ENCODE measurements at places on chromosomes 7 and 10.

GRCh38 chr7:44289341-44290251, 35.8 kb downstream of the CAMK2B start:
- no peak for DNase-seq

DNA sequence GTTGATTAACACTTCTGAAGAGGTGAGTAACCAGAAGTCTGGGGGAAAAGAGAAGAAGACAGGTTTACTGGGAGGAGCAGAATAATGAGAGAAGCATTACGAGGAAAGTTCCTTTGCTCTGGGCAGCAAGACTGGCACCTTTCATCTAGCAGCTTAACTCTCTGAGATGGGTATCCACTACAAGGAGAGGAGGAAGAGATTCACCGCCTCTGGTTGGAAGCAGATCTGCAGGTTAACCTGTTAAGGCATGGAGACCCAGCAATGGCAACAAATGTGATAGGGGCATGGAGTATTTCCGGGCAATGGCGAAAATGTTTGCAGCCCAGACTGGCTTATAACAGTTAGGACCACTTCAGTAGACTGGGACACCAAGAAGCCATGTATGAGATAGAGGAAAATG, 162.2 kb downstream of the TFEC start:
- no peak for DNase-seq

DNA sequence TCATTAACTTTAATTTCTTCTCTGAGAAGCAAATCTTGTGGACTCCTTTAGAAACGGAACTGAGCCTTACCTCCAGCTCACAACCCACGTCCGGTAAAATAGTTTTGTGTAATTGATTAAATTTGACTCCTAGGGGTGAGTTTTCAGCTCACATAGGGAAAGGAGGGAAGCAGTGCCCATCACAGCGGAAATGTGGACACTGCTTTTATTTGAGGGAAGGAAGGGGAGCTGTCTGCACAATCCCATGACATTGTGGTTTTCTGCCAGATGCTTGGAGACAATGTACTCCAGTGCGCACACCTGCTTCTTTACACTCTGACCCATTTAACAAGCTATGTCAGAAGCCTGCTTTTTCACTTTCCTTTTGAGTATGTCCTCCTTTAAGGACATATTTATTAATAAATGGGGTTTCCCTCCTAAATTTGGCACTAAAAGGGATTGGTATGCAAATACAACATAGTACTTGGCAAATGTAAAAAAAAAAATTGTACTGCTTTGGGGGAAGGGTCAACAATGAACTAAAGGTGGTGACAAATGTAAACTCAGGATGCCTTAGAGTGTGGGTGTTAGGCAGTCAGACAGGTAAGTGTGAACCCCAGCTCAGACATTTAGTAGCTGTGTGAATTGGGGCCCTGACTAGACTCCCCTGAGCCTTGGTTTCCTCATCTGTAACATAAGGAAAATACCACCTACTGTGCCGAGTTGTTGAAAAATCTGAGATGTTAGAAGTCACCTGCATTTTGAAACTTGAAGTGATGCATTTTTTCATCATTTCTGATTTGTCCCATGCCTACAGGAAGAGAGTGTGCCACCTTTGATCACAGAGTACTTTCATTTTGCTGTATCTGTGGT, 90.2 kb upstream of the KLF6 start:
- no peak for DNase-seq

DNA sequence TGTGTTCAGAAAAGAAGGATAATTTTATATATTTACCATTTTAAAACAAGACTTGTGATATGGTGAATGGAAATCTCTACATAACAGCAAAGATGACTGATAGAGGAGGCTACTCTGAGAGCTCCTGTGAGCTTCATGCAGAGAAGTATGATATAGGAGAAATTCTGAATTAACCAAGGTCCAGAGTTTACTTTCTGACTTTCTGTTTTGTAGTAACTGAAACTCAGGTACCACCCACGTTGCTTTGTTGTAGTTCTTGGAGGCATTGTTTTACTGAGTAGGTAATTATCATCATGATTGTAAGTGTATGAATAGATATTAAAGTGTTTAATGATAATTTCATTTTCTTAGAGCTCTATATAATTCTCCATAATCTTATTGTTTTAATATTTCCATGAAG, 18.0 kb upstream of the SFR1 start:
- no peak for DNase-seq

DNA sequence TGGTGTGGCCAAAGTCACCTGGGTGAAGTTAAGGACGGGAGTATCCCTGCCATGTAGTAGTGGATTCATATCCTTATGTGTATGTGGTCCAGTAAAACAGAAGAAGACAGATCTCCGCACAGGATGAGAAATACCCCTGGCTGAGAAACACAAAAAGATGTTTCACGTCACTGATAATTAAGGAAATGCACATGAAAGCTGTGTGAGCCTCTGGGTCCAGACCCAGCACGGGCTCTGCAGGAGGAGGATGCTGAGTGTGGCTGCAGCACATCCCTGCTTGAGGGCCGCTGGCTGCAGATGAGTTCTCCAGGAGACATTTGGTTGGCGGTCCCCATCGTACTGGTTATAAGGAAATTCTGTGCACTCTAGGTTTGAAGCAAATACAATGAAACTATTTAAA, 8.2 kb upstream of the SUN1 start:
- no peak for DNase-seq

GRCh38 chr7:27124902-27125689, 5.5 kb downstream of the HOXA4 start:
- DNase-seq = no peak

- no peak for DNase-seq
Measured at GRCh38 chr10:71396711-71397295, at the start of gene CDH23. Gene CDH23 (plus strand): TSS chr10:71396920. CDS start chr10:71439832, 42,912 bp downstream.

DNA sequence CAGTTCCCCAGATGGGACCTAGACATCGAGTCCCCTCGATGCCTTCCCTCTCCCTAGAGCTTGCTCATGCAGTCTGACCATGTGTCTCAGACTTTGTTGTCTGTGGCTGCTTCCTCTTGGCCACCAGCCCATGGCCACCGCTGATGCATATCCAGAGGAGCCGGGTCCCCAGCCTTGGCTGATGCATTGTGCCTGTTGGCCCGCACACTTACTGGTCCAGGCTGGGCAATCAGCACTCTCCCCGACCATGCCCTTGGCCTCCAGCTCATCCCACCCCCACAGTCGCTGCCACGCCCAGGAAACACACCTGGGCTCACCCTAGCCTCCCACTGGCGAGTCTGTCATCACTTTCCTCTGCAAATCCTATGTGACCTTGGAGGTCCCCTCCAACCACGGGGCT, 10.1 kb downstream of the NPC1L1 start:
- no peak for DNase-seq

GRCh38 chr10:100245484-100246220, 16.3 kb upstream of the CHUK start:
- DNase-seq = no peak

DNA sequence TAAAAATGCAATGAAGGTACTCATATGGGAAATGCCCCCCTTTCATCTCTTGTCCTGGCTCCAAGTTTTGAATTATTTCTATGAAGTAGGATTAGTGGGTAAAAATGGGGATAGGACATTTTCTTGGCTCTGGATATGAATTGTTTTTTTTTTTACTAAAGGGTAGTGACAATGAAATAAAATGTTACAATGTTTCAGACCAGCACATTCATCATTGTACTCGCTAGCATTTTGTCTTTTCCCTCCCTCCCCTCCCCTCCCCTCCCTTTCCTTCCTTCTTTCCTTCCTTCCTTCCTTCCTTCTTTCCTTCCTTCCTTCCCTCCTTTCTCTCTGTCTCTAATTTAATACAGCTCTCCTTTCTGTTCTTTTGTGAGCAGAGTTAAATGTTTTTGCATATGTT, 64.4 kb downstream of the CDK1 start:
- no peak for DNase-seq
